Activated CD8-positive, alpha-beta T cell treated with anti-CD3 and anti-CD28 coated beads for 36 hours (primary cell): ENCODE measurements at places on chromosomes 12 and 14. TPM values are rescaled to one million over a fixed set of nuclear protein-coding genes. Genes with fewer than 3 reads are reported as not detected.

DNA sequence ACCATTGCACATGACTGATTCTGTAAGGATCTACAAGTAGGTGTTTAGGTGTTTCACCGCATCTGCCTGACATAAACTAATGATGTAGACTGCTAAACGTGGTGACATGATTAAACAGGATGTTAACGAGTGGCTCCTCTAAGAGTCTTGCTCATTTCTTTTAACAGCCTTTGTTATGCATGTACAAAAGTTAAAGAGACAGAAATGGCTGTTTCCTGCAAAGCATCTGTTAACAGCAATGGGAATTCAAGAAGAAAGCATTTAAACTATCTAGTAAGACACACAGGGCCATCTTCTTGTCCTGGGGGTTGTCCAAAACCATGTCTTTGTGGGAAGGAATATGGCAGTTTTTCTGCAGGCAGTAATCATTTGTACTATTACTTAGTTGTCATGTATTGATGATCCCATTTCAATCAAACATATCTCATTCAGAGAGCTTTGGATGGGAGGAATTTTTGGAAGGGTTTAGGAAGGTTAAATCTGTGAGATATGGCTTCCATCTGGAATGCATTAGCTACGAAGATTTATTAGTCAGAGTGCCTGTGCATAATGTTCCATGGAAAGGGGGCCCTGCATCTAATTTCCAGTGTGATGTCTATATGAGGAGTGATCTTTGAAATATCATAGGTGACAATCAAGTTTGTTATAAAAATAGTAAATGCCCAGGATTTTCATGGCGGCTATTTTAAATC, 495.1 kb downstream of the EGLN3 start:
- DNase-seq: no peak

DNA sequence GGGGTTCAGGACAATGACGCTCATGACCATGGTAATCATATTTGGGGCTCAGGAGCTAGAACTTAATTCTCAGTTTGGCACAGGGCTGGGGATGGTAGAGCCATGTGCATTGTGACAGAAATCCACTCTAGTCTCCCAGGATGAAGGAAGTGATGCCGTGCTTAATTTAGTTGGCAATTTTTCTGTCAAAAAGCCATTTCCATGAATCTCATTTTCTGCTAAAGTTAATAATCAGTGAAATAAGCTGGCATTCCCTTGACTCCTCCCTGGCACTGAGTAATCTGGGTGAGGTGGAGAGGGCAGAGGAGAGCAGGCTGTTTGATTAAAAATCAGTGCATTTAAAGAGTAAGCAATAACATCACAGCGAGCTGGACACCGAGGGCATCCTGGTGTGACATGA, 45.0 kb upstream of the GPR68 start:
- DNase-seq: no peak

GRCh38 chr12:10068644-10069043, 30.1 kb downstream of the CLEC1A start:
- DNase-seq: no peak

Gene TAS2R20
- 1.6 TPM for total RNA-seq

Gene CLEC4A
- total RNA-seq: 2.0 TPM

DNA sequence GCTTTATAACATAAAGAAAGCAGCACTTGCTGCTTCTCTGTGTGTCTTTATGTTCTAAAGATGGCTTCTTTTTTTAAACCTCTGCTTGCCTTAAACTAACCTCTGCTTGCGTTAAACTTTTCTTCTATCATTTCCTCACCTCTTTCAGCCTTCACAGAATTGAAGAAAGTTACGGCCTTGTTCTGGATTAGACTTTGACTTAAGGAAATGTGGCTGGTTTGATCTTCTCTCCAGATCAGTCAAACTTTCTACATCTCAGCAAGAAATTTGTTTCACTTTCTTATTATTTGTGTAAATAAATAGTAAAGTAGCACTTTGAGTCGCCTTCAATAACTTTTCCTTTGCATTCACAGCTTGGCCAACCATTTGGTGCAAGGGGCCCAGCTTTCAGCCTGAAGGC, 64.2 kb downstream of the CMAS start:
- DNase-seq: no peak

GRCh38 chr12:29609431-29610215, 112.1 kb upstream of the OVCH1 start:
- DNase-seq: no peak

- DNase-seq: no peak
Observed at GRCh38 chr14:95668235-95668772, 17.9 kb upstream of the TCL1B start.

DNA sequence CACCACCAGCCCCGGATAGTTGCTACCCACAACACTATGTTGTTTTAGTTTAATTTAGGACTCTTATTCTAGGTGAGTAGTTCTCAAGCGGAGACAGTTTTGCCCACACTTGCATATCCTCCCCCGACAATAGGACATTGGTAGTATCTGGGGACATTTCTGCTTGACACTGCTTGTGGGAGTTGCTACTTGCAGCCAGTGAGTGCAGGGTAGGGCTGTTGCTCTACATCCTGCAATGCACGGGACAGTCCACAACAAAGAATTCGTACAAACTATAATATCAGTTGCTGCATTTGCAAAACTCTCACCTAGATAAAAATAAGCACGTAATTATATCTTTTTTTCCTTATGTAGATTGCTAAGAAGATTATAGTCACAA, 111.8 kb upstream of the DNM1L start:
- no peak for DNase-seq

GRCh38 chr14:38080696-38081095, 127.0 kb upstream of the SSTR1 start:
- DNase-seq: no peak

Gene OLR1
- not detected for total RNA-seq

Gene GLI1
- total RNA-seq: 0.20 TPM

DNA sequence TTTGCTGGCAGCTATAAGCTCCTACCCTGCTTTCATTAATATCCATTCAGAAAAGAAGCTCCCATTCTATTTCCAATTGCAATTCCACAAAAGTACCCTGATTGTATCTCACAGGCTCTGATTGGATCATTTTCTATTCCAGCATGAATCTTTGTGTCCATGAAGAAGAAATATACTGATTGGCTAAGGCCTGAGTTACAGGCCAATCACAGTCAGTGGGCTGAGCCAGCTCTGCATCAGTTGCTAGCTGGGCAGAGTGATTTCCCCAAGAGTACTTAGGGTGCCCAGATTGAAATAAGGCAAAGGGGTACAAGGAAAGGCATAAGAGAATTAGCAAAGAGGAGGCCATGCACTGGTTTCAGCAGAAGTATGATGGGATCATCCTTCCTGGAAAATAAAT, 14.4 kb downstream of the ART4 start:
- DNase-seq: no peak

DNA sequence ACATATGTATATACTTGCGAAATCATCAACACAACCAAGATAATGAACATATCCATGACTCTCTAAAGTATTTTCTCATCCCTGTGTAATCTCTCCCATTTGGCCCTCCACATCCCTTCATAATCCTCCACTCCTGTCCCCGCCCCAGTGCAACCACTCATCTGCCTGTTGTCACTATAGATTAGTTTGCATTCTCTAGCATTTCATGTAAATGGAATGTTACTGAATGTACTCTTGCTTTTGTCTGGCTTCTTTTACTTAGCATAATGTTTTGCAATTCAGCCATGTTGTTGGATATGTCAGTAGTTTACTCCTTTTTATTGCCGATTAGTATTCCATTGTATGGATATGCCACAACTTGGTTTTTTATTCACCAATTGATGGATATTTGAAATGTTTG, 99.1 kb downstream of the BICD1 start:
- no peak for DNase-seq

GRCh38 chr14:95335071-95335470, 15.4 kb upstream of the CLMN start:
- no peak for DNase-seq

Gene TTC9
- 5.7 TPM for total RNA-seq

DNA sequence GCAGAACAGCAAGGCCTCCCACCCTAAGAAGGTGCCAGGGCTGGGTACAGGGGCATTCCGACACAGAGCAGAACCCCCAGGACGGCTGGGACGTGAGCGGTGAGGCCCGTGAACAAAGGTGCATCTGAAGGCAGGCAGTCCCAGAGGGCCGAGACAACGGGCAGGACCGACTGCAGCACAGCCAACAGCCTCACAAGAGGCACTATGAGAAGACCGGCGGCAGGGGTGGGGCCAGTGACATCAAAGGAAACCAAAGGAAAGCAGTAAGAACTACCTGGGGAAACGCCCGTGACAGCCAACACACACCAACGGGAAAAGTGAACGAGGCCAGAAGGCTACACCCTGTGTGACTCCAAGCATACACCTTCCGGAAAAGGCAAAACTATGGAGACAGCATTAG, 9.1 kb downstream of the BTBD6 start:
- no peak for DNase-seq

DNA sequence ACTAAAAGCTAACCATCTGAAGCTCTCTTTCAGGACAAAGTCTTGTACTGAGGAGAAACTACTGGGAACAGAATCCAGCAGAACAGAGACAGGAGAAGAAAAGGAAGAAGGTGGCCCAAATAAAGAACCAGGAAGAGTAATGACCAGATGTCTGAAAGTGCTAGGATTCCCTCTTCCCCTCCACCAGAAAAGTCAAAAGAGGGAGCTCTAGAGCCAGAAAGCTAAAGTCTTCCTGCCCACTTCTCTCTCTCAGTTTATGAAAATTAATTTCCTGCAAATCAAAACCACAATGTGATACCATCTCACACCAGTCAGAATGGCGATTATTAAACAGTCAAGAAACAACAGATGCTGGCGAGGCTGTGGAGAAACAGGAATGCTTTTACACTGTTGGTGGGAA, 47.2 kb downstream of the SPPL3 start:
- no peak for DNase-seq

Gene VWF
- total RNA-seq: 0.11 TPM

DNA sequence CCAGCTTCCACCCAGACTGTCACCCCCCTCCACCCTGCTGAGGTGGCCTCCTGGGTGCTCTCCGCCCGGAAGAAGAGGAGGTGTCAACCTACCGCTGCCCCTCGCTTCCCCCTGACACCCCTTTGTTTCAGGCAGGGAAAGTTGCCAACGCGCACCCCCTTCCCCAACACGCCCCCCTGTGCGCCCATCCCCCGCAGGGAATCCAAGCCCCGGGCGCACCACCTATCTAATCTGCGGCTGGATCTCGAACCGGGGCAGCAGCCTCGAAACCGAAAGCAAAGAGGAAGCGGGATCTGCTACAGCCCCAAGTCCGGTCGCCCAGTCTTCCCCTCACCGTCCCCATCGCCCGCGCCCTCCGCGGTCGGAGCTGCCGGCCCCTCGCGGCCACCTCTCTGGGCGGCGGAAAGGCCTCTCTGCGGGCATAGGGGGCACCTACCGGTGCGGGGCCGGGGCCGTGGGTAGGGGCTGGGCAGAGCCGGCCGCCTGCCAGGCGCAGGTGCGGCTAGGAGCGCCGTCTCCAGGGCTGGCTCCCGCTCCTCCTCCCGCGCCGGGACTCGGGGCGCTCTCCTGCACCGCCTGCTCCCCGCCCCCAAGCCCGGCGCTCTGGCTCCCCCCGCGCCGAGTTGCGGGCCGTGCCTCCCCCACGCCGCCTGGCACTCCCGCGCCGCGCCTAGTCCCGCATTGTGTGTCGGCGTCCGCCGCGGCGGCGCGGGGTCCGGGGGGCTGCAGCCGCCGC, 18.3 kb upstream of the PLEKHH1 start:
- peak; percentile 43 for DNase-seq

Gene SUOX
- 6.2 TPM for total RNA-seq

Gene SERPINA9
- total RNA-seq: not detected

- no peak for DNase-seq
Observed at GRCh38 chr12:66159123-66159522, 10.7 kb downstream of the TMBIM4 start.

GRCh38 chr14:30195941-30196340, 268.3 kb upstream of the PRKD1 start:
- DNase-seq: no peak

Gene TGM1
- 3.1 TPM for total RNA-seq

- DNase-seq: no peak
Observed at GRCh38 chr14:95529216-95529615, 5.6 kb upstream of the GLRX5 start.

Gene SMCO2
- total RNA-seq: 0.32 TPM

GRCh38 chr12:52834727-52835001, 553 bp upstream of the KRT79 start:
- DNase-seq: no peak

Gene OXA1L
- 140 TPM for total RNA-seq

GRCh38 chr12:51938726-51939125, 12.8 kb upstream of the ACVR1B start:
- no peak for DNase-seq

DNA sequence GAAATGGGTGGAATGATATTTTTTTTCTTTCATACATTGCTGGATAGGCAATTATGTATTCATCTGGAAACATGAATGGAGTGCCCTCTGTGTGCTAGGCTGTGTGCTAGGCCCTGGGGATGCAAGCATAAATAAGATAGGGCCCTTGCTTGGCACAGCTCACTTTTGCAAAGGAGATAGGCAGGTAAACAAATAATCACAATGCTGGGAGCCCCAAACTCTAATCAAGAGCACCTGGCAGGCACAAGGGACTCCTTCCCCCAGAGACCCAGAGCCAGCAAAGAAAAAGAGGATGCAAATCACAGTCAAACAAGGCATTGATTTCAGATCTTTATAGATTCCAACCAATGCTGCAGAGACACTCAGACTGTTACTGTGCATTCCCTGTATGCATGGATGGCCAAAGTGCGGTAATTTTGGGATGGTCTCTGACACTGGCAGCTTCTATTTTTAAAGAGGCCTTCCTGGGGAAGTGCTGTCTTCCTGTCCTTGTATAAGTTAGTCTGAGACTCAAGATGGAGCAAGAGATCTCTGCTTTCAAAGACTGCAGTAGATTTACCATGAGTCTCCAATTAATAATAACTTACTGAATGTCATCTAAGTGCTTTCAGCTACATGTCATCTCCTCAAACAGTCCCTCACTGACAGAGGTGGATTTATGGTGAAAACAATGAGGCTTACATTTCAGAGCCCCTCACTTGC, 45.1 kb upstream of the CPM start:
- no peak for DNase-seq

DNA sequence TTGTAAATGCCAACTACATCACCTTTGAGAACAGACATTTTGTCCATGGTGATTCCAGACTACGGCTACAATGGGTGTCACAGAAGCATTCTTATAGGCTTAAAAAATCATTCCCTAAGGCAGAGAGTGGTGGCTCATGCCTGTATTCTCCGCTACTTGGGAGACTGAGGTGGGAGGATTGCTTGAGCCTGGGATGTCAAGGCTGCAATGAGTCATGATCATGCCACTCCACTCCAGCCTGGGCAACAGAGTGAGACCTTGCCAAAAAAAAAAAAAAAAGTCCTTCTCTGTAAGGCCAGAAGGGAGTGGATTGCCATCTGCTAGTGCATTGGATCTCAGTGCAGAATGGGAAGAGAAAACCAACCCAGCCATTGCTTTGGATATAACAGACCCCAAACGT, 522.5 kb downstream of the VRK1 start:
- no peak for DNase-seq
